Stimulated activated CD4-positive, alpha-beta T cell treated with anti-CD3 and anti-CD28 coated beads, Interleukin-1b, Interleukin-23, amount 100 ng/mL, for 1 hour (primary cell): ENCODE measurements at places on chromosomes 3 and 15.

- no peak for DNase-seq
These were observed 9.0 kb upstream of the TSC22D2 start for GRCh38 chr3:150399060-150399459.

DNA sequence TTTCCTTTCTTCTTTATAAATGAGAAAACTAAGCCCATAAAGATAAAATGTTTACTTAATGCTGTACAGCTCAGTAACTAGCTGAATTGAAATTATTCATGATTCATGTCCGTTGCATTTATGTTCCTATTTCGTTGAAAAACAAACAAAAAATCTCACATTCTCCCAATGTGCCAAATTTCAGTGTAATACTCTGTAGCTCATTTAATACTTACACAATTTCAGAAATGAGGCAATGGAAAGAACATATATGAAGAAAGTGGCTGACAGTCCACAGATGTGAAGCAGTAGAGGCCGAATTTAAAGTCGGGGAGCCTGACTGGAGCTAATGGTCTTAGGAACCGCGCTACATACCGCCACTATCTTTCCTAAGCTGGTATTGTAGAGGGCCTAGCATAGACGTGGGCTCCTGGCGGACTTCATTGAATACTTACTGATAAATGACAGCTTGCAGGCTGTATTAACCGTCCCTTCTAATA is 651 bp downstream of the PLSCR2 start:
- DNase-seq: no peak

GRCh38 chr3:179852142-179852905 is 184.4 kb downstream of the PEX5L start:
- no peak for DNase-seq

DNA sequence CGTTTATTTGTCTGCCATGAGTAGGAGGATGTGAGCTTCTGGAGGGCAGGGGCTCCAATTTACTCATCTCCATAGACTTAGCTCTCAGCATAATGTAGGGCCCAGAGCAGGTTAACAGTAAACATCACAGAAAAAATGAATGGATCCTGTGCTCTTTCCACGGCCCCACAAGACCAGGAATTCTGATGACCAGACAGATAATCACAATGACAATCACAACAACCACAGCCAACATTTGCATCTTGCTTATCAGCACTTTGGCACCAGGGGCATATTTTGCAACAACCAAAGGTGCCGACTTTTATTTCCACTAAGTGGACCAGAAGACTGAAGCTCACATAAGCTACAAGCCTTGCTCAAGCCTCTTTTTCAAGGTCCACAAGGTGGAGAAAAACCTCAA is 68.9 kb upstream of the ANKRD34C start:
- no peak for DNase-seq

- no peak for DNase-seq
These were observed 1.4 kb downstream of the SOX14 start for GRCh38 chr3:137765310-137766033.

DNA sequence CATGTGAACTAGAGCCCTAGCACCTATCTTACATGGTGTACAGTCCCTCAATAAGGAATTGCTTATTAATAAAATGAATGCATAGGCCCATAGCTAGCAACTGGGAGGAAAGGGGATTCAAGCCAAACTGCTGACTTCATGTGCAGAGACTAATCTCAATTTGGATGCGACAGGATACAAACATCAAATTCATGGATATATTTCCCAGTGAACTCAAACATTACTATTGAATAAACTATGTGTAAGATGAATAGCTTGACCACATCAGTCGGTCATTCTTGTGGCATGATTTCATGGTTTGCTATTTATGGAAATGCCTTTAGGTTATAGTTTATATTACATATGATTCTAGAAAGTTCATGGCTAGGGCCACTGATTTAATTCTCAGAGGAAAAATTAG is 268.6 kb upstream of the SLITRK3 start:
- DNase-seq: no peak

- no peak for DNase-seq
These were observed 48.7 kb upstream of the PCSK6 start for GRCh38 chr15:101538177-101538576.

DNA sequence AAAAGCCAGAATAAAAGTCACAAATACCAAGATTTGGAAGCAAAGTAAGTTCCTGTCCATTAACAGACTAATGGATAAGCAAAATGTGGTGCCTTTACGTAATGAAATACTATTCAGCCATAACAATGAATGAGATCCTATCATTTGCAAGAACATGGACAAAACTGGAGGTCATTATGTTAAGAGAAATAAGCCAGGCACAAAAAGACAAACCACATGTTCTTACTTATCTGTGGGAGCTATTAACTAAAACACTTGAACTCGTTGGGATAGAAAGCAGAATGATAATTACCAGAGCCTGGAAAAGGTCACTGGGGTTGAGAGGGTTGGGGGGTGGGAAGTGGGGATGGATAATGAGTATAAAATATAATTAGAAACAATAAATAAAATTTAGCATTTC is 1015.9 kb downstream of the OTOL1 start:
- no peak for DNase-seq

DNA sequence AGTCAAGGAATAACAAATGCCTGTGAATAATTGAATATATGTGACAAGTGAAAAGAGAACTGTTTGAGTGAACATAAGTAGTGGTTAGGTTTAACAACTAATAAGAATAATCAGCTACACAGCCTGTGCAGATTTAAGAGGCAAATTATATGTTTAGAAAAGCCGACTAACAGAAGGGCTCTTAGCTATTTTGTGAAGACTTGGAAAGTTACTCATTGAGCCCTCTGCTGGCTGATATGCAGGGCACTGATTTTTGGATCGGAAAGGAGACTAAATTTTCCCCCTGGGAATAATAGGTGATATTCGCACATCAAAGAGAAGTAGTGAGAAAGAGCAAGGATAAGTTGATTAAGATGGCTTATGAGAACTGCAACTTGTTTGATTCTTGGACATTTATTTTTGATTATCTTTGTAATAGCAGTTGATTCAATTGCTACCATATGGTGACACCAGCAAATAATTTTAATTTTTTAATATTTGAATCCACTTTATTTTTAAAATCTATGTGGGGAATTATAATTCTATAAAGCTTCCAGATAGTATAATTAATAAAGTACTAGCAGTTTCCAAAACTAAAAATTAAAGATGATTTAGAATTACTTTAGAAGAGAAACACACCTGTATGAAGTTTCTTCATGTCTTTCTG is 156.2 kb downstream of the NLGN1 start:
- DNase-seq: no peak

DNA sequence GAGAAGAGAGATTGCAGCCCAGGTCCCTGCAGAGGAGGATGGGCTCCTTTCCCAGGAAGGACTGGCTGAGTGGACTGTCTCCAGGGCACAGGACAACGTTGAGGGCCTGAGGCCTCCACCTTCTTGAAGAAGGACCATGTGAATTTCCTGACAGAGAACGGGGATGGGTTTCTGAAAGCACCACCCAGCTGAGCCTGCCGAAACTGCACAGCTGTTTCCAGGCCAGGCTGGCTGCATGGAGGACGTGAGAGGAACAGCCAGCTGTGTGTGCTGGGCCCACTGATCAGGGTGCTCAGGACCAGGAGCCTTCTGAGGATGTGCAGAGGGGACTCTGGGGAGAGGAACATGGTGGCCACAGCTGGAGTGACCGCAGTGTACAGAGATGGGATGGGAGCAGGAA is 39.2 kb downstream of the HMCES start:
- no peak for DNase-seq

GRCh38 chr3:143586576-143586975 is 261.7 kb downstream of the SLC9A9 start:
- DNase-seq: no peak

GRCh38 chr3:128271536-128272332 is 118.5 kb downstream of the EEFSEC start:
- DNase-seq: no peak

GRCh38 chr15:65888981-65889380 is 19.7 kb downstream of the RAB11A start:
- no peak for DNase-seq

GRCh38 chr15:91549581-91549980 is 303.9 kb upstream of the SLCO3A1 start:
- no peak for DNase-seq

DNA sequence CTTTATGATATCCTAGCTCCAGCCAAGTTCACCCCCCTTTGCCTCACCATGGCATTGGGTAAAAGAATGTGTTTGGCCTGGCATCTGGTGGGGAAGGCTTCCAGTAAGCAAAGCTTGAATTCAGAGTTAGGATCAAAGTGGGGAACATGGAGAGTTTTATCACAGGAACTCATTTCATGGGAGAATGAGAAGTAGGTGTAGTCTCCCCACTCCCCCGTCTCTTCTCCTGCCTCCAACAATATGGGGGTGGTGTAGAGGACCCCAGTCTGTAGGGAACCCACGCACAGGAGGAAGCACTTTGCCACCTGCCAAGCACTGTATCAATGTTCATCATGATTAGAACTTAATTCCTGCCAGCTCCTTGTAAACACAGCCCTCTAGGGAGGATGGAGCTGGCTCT is 200.5 kb downstream of the UACA start:
- no peak for DNase-seq

DNA sequence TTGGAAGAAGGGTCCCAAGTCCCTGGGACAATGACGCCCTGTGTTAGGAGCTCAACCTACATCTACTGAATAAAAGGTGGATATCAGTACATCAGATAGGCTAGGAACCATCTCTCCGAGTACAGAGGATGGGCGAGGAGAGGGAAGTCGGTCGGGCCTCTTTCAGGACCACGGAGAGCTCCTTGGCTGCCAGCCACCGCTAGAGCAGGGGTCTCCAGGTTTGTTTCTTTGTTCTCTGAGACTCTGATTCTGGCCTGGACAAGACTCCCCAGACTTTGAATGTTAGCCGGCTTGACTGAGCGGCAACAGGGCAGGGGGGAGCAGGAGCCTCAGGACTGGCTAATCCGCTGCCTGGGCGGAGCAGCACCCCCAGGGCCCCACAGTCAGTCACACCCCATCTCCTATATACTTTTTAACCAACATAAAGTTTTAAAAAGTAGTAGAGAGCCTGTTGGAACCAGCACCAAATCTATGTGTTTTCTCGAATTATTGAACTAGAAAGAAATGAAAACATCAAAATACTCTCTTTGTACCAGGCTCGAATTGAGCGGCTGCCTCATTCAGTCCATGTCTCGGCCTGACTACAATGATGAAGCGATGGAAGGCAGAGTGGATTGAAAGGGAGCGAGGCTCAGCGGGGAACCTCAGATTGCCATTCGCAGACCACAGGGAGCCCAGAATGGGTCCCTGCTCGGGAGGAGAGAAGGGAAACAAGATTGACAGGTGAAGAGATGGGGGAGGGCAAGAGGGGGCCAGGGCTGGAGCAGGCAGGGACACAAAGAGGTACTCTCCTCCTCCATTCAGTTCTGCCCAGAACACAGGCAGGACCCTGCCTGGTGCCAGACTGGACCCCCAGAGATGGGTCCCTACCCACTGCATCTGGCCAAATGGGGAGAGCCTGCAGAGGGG is 131.6 kb downstream of the TPRA1 start:
- DNase-seq: no peak

GRCh38 chr3:168341956-168342936 is 246.5 kb upstream of the GOLIM4 start:
- no peak for DNase-seq

- DNase-seq: no peak
These were observed 91.9 kb downstream of the ARNT2 start for GRCh38 chr15:80496096-80496495.

DNA sequence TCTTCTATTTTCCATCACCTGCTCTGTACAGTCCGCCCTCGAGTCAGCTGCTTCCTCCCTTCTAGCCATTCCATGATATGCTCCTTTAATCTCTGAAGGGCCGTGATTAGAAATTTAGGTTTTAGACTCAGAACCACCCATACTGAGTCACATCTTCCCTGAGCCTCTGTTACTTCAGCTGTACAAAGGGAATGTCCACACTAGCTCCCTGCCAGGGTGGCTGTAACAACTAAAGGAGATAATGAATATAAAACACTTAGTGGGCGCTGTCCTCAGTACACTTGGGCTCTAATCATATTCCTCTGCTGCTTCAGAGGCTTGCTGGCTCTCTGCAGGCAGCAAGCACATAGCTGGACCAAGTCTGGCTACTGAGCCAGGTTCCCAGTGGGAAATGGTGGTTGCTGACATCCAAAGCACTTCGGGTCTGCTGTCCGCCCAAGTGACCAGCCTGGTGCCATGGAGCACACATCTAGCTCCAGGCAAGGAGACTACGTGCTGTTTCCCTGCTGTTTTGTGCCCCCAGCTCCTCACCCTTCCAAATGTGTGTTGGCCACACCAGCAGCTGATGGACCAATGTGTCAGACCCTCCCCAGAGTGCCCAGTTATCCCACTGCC is 901 bp upstream of the CHST14 start:
- DNase-seq: no peak

DNA sequence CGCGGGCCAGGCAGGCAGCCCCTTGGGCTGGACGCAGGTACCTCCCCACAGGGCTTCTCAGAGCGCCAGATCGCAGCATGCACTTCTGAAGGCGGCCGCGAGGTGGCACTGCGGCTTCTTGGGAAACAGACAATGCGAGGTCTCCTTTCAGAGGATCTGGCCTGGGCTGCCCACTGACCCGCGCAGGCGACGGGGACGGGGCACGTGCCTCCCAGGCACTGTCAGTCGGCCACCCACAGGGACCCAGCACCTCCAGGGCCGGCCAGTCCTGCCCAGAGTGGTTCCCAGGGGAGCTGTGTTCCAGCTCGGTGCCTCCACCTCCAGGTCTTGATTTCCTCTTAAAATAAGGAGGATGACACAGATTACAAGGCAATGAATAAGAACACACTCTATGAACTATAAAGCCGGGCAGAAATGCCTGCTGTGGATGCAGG is 24.4 kb upstream of the TXNRD3 start:
- DNase-seq: peak; percentile 45

GRCh38 chr15:99303907-99304306 is 52.6 kb downstream of the LRRC28 start:
- no peak for DNase-seq

DNA sequence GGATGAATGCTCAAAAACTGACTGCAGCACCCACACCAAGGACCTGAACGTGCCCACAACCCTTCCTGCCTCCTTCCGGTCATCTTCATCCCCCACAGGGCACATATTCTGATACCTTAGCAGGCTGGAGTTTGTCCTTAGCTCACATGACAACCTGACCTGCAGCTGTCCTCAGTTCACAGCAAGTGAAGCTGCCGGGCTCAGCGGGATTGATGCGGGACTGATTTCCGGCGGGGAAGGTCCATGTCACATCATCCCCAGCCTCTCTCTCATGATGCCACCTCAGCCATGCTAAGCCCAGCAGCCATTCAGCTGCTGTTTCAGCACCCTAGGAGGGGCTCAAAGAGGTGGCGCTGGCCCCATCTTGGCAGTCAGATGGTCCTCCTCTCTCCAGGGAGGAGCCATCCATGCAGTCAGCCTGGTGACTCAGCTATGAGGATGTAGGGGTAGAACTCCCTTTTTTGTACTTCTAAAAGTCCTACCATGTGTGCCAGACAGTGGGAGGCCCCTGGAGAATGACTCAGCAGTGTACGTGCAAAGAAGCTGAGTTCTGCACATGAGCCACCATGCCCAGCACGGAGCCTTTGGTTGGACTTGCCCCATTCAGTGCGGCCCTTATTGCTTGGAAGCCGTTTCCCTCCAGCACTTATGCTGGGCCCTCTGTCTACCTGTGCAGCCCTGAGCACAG is 9.5 kb downstream of the CA12 start:
- no peak for DNase-seq

GRCh38 chr3:55964491-55964985 is 477.4 kb upstream of the WNT5A start:
- DNase-seq: no peak

- DNase-seq: no peak
These were observed 145.4 kb downstream of the PDZRN3 start for GRCh38 chr3:73479325-73479724.

GRCh38 chr3:128198313-128198712 is 45.0 kb downstream of the EEFSEC start:
- no peak for DNase-seq

- no peak for DNase-seq
These were observed 15.9 kb downstream of the BSN start for GRCh38 chr3:49570028-49570654.
